ENCODE measurements at places on chromosomes 7 and 10.
A peak's percentile ranks its signal among the peaks of the same experiment; 100 is the strongest.

DNA sequence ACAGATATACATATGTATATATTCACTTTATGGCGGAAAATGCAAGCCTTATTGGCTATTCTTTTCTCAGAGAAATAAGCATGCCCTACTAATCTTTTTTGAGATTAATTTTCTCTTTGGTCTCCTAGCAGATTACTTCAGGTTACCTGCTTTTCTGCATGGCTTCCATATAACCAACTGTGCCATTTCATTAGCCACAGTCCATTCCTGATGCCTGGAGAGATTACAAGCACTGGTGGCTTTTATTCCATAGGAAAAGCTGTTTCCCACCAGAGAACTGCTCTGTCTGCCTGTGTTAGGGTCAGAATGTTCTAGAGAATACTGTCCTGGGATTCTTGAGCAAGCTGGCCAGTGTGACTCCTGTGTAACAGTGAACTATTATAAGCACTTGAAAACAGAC lies 59.8 kb downstream of the LRRN3 start:
- DNase-seq, result no peak

DNA sequence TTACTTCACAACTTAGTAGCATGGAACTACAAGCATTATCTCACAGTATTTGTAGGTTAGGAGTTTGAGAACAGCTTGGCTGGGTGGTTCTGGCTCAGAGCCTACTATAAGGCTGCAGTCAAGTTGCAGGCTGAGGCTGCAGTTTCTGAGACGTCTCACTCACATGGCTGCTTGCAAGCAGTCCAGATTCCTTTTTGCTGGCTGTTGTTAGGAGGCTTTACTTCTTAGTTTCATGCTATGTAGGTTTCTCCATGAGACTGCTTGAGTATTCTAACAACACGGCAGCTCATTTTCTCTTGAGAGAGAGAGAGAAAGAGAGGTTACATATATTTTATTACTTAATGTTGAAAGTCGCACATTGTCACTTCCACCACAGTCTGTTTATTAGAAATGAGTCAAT lies 1073.9 kb downstream of the NXPH1 start:
- no peak for DNase-seq

DNA sequence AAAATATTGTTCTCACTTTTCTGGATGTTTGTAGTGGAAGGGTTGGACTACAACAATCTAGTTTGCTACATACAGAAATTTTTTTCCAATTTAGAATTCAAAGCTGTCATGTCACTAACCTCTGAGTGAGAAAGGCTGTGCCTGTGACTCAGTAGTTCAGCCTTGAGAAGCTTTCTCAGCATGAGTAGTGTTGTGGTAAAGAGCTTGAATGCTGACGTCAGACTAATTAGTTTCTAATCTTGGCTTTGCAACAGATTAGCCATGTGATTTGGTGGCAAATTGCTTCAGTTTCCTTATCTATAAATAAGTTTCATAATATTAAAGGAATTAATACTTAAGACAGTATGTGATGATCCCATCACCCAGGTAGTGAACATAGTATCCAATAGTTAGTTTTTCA lies 83.8 kb downstream of the ABCA13 start:
- DNase-seq, result no peak

GRCh38 chr10:70378122-70378521 lies 4.3 kb downstream of the LRRC20 start:
- peak; percentile 88 for DNase-seq

DNA sequence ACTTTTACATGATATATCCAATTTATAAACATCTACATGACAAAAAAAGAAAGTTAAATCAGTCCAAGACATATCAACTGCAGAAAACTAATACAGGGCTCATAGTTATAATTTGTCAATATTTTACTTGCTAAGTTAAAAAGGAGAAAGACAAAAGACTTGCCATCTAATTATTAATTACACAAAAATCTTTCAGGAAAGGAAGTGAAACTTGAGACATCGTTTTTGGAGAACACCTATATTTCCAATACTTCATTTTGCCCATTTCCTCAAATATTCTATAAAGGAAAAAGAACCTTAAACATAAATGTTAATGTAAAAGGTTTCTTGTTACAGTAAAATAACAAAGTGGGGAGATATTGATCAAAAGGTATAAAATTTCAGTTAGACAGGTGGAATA lies 148.7 kb downstream of the CACNA2D1 start:
- DNase-seq, result no peak

- no peak for DNase-seq
Observed at GRCh38 chr7:105677410-105677730, 96.1 kb upstream of the EFCAB10 start.

DNA sequence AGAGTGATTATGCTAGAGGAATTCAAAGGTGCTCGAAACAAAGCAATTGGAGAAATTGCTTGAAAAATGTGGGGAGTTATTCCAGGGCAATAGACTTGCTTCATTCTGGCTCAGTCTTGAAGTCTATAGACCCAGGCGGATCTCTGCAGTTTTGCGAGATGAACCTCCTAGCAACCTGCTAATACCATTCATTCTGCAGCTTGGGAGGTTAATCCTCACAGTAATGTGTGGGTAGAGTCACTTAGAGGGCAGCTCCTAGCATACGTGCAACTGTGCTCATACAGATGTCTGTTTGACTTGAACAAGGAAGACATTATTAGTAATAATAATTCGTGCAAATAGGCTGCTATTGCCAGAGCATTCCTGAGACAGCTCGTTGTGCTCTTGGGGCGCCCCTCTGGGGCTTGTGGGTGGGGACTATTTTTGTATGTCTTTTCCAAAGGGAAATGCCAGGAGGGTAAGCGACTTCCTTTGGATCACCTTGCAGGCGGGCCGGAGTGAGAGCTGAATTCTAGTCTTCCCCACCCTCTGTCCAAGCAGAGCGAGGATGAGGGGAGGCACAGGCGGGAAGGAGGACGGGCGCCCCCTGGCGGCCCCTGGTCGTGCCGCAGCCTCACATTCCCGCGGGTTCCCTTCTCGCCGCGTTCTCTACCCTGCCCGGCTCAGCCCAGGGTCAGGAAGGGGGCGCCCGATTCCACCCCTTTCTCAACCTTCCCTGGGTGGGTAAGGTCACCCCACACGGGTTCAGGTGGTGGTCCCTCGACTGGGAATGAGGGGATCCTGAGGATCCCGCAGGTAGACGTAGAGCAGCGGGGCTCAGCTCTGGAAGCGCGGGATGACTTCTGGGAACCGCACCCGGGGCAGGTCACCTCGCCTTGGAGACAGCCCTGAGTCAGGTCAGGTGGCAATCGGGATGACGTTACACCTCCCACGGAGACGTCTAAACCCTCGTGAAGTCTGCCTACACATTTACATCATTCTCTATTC lies 241.5 kb downstream of the PHTF2 start:
- no peak for DNase-seq

DNA sequence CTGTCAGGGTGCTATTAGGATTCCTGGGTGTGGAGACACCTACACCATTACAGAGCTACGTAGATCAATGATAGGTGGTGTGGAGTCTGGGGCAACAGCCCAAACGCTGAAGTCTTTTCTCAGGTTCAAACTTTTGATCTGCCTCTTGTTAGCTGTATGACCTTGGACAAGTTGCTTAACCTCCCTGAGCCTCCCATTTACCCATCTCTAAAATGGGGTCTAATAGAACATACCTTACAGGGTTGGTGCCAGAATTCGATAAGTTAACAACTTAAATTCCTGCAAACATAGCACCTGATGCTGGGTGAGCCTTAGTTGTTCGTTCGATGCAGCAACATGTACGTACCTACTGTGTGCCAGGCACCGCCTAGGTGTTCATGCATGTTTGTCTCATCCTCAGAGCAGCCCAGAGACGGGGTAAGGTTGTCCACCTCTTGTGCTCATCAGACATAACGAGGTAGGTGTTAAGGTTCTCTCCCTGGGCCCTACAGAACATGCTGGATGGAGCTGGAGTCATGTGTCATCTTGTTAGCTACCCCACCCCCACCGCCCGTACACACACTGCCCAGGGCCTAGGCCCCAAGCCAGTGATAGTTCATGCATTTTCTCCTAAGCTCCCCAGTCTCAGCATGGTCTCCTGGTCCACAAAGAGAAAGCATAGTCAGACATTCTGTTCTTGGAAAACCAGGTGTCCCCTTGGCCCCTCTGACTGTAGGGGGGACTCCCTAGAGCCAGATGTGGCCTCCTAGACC lies 41.0 kb upstream of the SLC29A3 start:
- DNase-seq, result no peak

DNA sequence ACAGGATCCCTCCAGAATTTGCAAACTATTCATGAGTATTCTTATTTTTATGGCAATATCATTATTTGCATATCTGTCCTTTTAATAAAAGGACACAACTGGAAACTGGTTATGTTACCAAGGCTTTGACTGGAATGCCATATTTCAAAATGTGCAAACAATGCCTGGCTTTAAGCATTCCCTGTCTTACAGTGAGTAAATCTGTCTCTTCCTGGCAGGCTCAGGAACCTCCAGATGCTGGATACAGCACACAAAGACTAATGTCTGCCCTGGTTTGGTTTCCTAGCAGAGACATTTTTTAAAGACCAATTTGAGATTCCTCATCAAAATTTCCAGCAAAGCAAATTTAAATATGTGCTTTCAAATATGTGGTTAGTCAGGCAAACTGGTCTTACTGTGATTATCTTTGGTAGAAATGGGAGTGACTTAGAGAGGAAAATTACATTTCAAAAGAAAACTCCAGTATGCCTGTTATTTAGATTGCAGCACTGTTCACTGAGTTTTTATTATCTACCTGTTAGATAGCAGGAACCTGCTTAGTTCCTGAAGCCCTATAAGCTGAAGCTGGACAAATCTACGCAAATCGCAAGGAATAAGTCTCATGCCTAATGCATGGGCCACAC lies 31.3 kb downstream of the RNF216 start:
- DNase-seq, result no peak

Measured in HFF-Myc (cell line).